CD4-positive, alpha-beta T cell treated with Interleukin-2 at 100 ng/mL for 4 hours (primary cell): ENCODE measurements at places on chromosomes 6 and 20.
A peak's percentile ranks its signal among the peaks of the same experiment; 100 is the strongest.

GRCh38 chr6:159727717-159728445 lies 575 bp downstream of the WTAP start:
- DNase-seq: peak; percentile 41

DNA sequence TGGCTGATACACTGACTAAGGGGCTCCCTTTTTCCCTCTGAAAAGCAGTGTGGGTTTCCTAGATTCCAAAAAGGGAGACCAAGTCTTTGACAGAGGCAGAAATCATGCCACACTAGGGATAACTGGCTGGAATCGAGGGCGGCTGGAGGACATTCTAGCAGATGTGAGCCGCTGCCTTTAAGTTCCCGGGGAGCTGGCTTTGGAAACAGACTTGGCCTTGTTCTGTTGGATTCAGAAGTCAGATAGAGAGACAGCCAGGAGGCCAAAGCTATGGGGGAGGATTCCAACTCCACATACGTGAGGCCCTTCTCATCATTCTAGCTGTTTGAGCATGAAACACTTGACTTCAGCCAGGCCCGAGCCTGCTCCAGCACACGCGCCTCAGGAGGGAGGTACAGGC lies 109.9 kb upstream of the FOXC1 start:
- DNase-seq: no peak

GRCh38 chr6:29589423-29590048 lies 4.6 kb downstream of the OR2H2 start:
- DNase-seq: peak; percentile 64

DNA sequence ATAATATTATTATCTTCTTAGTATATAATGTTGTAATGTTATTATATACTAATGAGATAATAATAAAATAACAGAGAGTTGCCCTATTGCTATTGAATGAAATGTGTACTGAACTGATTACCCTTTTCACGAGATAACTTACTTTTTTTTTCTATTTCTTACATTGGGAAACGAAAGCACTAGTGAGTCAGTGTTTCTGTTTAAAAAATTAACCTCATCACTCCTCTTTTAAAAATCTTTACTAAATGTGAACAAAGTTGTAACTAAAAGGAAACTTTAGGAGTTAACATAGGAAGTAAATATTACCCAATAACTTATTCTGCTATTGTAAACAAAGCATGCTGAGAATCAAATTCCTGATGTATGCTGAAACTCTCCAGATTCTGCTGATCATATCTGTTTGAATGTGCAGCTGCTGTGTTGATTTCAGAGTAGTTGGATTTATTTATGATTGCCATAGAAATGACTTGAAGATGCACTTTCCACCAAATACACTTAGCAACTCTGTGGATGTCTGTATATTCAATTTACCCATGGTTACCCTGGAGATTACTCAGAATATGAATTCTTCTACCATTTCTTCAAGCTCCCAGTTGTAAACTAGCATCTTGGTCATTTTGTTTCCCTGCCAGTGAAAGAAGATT lies 523.4 kb downstream of the TENT5A start:
- DNase-seq: no peak

GRCh38 chr6:12537389-12537788 lies 179.2 kb upstream of the PHACTR1 start:
- DNase-seq: no peak

- DNase-seq: no peak
Observed at GRCh38 chr6:150806790-150807189, 58.7 kb upstream of the MTHFD1L start.

GRCh38 chr6:834190-834589 lies 141.3 kb upstream of the EXOC2 start:
- no peak for DNase-seq

- no peak for DNase-seq
Observed at GRCh38 chr6:167020206-167020605, 21.0 kb downstream of the CEP43 start.

- DNase-seq: peak; percentile 77
Observed at GRCh38 chr6:129498950-129499842, 210.8 kb downstream of the ARHGAP18 start.

DNA sequence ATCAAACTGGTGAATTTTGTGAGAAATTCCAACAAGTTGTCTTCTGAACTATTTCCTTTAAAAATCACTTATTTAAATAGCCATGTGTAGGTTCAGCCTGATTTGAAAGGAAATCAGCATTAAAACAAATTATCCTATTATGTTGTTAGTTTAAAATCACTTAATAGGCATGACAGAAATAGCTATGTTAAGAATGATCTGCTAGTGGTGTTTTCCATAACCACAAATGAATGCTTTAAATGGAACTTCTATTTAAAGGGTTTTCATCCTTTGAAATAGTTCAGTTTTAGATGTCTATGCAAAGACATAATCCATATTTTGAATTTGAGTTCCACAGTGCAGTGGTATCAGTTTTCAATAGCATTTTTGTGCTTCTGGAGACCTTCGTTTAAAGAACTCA lies 120.1 kb downstream of the PLEKHG1 start:
- DNase-seq: no peak
